ENCODE measurements at places on chromosomes 3 and 15.
A peak's percentile ranks its signal among the peaks of the same experiment; 100 is the strongest.

- DNase-seq, result no peak
Observed at GRCh38 chr15:53791581-53791980, 32.1 kb upstream of the WDR72 start.

- peak; percentile 84 for DNase-seq
Observed at GRCh38 chr3:4426782-4427344, 40.2 kb downstream of the SUMF1 start.

GRCh38 chr15:49706805-49707204 lies 86.0 kb downstream of the DTWD1 start:
- DNase-seq, result no peak

DNA sequence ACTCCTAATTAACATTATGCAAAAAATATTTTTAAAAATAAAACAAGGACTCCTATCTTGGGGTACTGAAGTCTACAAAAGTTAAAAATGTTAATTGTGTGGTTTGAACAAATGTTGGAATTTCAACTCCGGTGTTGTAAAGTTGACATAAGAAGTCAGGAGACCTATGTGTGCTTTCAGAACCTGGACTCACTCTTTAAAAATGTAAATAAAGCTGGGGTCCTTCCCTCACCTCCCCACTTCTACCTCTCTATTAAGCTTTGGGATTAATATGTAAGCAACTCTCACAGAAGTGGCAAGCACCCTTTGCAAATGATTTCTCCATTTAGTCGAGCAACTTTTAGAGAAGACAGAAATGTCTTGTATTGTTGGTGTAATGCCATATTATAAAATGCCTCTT lies 11.9 kb downstream of the MEIS2 start:
- DNase-seq, result no peak

DNA sequence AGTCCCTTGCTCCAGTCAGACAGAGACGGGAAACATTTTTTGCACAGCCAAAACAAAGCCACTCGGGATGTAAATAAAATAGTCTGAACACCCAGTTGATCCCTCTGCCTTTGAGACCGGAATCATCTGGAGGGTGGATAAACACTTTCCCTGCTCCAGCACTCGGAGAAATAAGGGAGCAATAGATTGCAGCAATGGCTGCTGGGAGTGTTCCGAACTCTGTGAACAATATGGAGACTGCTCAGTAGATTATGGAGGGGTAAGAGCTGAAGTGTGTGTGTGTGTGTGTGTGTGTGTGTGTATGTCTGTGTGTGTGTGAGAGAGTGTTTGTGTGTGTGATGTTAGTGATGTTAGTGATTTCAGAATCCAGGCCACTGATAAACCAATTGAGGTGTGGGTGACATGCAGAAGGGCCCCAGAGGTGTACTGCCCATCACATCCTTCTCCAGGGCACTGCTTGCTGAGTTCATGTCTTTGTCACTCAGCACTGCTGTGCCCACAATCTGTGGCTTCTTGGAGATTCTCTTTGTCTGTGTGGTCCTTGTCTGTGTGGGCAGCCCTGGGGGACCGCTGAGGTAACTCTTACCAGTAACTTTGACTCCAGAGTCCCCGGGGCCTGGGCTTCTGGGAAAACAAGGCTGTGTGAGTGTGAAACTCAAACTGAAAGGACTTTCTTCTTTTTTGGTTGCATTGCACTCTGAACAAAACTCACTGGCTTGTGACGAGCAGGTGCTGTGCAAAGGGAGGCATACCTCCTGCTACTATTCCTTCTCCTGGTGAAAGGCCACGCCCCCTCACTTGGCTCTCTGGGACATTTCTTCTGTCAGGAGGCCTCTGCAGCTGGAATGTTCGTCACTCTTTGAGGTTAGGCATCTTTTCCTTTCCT lies 23.0 kb downstream of the CRYGS start:
- DNase-seq, result peak; percentile 79

Measured in GM12865 (cell line).